ENCODE measurements at places on chromosomes 7 and 10. TPM values are rescaled to one million over a fixed set of nuclear protein-coding genes. Genes with fewer than 3 reads are reported as not detected.

GRCh38 chr10:122190176-122190943 lies 80.7 kb upstream of the BTBD16 start:
- DNase-seq: no peak

Gene PRKAR2B
- polyA plus RNA-seq: not detected

Gene PRF1
- polyA plus RNA-seq: 0.07 TPM

Gene FAM221A
- 0.44 TPM for polyA plus RNA-seq
